Colonic mucosa (tissue), 4 donors: ENCODE measurements at places on chromosomes 3 and 15. TPM values are rescaled to one million over a fixed set of nuclear protein-coding genes. Genes with fewer than 3 reads are reported as not detected.

DNA sequence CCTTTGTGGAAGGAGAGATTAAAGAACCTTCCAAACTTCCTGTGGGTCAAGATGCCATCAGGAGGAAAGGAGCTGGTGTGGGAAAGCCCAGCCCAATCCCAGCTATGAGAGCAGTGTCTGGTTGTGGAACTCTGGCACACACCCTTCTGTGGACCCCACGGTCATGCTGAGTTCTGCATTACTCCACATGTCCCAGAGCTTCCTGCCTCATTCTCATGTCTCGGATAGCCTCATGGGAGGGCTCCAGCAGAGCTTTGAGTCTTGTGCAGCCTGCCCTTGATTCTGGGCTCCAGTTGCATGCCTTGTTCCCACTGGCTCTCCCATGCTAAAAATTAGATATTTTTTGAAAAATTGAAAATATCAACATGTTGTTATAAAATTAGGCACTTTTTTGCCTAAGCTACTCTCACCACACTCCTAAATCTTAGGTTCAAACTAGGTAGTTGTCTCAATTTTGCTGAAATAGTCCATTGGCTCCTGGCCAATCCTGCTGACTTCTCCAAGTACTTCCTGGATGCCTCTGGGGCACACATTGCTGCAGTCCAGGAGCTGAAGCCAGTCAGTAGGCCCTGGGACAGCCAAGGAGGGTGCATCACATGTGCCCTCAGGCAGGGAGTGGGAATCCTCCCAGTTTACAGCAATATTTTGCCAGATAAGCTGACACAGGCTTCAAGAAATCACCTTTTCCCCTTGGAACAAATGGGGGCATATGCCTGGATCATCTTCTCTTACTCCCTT lies 144.3 kb downstream of the EEFSEC start:
- no peak overlapping the region for H3K27ac ChIP-seq
- H3K36me3 ChIP-seq = no peaks in the 10 kb centered on the region

- H3K27me3 ChIP-seq = no peaks in the 10 kb centered on the region
- H3K4me3 ChIP-seq = no peak overlapping the region
- DNase-seq = no peak
- H3K36me3 ChIP-seq = no peaks in the 10 kb centered on the region
- peaks cover 9% of the 10 kb centered on the region for H3K4me1 ChIP-seq
These were observed 12.2 kb upstream of the TSEN2 start for GRCh38 chr3:12472000-12472610.

- DNase-seq = no peak
- H3K27ac ChIP-seq = no peak overlapping the region
- no peaks in the 10 kb centered on the region for H3K4me1 ChIP-seq
These were observed 9.6 kb upstream of the LRRC2 start for GRCh38 chr3:46575577-46576222.

DNA sequence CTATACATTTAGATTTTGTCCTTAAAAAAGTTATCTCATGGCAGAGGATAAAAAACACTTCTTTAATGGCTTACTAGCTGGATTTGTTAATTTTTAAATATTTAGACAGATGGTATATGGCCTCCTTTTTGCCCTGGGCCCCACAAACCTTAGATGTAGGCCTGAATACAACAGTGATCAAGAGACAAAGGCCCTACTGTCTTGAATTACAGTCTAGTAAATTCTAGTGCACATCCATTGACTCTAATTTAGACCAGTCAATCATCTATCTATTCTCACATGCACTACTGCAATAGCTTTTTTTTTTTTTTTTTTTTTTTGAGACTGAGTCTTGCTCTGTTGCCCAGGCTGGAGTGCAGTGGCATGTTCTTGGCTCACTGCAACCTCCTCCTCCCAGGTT lies 452.8 kb downstream of the FHIT start:
- no peak overlapping the region for H3K4me3 ChIP-seq
- no peaks in the 10 kb centered on the region for H3K4me1 ChIP-seq
- DNase-seq = no peak
- no peak overlapping the region for H3K27ac ChIP-seq
- no peaks in the 10 kb centered on the region for H3K36me3 ChIP-seq
- no peaks in the 10 kb centered on the region for H3K27me3 ChIP-seq

- peak within 1 kb of the TSS; percentile 36 for H3K27ac ChIP-seq
- no peaks in the 10 kb centered on the region for H3K36me3 ChIP-seq
- peaks cover 18% of the 10 kb centered on the region for H3K27me3 ChIP-seq
- H3K4me3 ChIP-seq = peak within 1 kb of the TSS; percentile 49
- DNase-seq = peak; percentile 87
These were observed at the start of gene KLF15 for GRCh38 chr3:126357295-126358037. TSS of gene KLF15 (minus strand) at chr3:126357408. CDS start at chr3:126352922, 4,486 bp downstream.

DNA sequence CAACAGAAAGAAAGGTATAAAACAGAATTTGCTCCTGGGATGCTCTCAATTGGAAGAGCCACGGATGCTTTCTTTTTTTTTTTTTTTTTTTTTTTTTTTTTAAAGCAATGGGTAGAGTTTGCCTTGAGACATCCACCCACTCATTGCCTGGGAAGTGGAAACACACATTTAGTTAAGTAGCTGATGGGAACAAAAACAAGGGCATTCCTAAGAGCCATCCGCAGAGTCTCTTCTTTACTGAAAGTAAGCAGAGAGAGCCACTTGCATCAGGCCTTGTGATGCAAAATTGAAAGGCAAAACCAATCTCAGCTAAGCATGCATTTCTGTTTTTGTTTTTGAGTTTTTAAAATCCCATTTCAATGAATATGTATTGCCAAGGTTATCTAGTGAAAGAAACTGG lies 787.9 kb upstream of the LMCD1 start:
- no peaks in the 10 kb centered on the region for H3K4me1 ChIP-seq
- H3K27me3 ChIP-seq = no peaks in the 10 kb centered on the region
- no peak overlapping the region for H3K4me3 ChIP-seq
- DNase-seq = no peak
- no peak overlapping the region for H3K27ac ChIP-seq

- H3K27me3 ChIP-seq = no peaks in the 10 kb centered on the region
- H3K27ac ChIP-seq = no peak overlapping the region
- no peaks in the 10 kb centered on the region for H3K36me3 ChIP-seq
- H3K4me1 ChIP-seq = no peaks in the 10 kb centered on the region
These were observed 164.9 kb upstream of the IL12A start for GRCh38 chr3:159823780-159824179.

DNA sequence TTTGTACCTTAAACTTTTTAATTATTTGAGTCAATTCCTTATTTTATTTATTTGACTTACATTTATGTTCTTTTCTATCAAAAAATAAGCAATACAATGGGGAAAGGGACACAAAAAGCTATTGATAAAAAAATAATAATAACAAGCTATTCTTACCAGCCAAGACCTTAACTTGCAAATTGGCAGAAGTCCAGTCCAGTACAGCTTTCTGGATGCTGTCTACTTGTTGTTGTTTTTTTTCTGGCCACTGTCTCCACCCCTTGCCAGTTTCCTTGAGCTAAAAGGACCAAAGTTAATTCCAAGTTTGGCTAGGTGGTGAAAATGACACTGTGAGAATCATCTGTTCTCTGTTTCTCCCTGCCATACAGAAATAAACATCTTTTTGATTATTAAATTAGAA lies 232.2 kb downstream of the PTPRG start:
- H3K4me1 ChIP-seq = no peaks in the 10 kb centered on the region
- no peak overlapping the region for H3K4me3 ChIP-seq
- H3K27ac ChIP-seq = no peak overlapping the region
- H3K36me3 ChIP-seq = no peaks in the 10 kb centered on the region
- no peak for DNase-seq

- DNase-seq = no peak
- H3K27me3 ChIP-seq = no peaks in the 10 kb centered on the region
- no peaks in the 10 kb centered on the region for H3K36me3 ChIP-seq
- H3K4me1 ChIP-seq = no peaks in the 10 kb centered on the region
These were observed 37.4 kb downstream of the WWTR1 start for GRCh38 chr3:149620291-149621020.

- peaks cover 28% of the 10 kb centered on the region for H3K36me3 ChIP-seq
- H3K4me3 ChIP-seq = no peak overlapping the region
- H3K4me1 ChIP-seq = peaks cover 7% of the 10 kb centered on the region
- DNase-seq = no peak
- H3K27me3 ChIP-seq = no peaks in the 10 kb centered on the region
These were observed 1.7 kb upstream of the OGG1 start for GRCh38 chr3:9748031-9748430.

DNA sequence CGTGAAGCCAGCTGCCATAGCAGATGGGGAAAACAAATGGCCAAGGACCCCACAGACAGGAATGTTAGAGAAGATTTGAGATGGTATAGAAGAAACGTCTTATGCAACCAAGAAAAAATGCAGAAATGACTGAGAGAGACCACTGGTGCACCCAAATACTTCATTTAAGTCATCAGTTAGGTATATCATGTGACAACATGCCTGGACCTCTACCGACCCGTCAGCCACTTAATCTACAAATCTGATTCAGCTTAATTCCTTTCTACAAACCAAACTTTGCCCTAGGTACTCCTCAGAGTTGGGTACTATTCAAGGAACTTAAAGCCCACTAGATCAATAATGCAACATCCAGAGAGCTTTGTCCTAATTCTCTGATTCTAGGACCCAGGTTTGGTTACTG lies 126.0 kb upstream of the UBE2E2 start:
- DNase-seq = no peak
- H3K27ac ChIP-seq = no peak overlapping the region
- no peaks in the 10 kb centered on the region for H3K36me3 ChIP-seq
- no peaks in the 10 kb centered on the region for H3K27me3 ChIP-seq
- peaks cover 4% of the 10 kb centered on the region for H3K4me1 ChIP-seq

- no peak for DNase-seq
- H3K4me3 ChIP-seq = no peak overlapping the region
These were observed 377.7 kb downstream of the IL20RB start for GRCh38 chr3:137335478-137335877.

KLF15 gene
- 1.9 TPM for total RNA-seq

SCG5 gene
- 4.1 TPM for total RNA-seq

ATP2B2 gene
- total RNA-seq = 0.07 TPM

DUOXA1 gene
- total RNA-seq = 0.88 TPM

MEIS2 gene
- total RNA-seq = 7.6 TPM

DNAJA4 gene
- total RNA-seq = 54.5 TPM

CTDSPL gene
- 75.0 TPM for total RNA-seq

AADACL2 gene
- total RNA-seq = not detected

EHHADH gene
- total RNA-seq = 48.9 TPM
